ENCODE measurements at places on chromosomes 6 and 20.

GRCh38 chr20:1415667-1416468 lies 23.0 kb upstream of the FKBP1A start:
- DNase-seq = no peak

- no peak for DNase-seq
These were observed 140.1 kb upstream of the BEND6 start for GRCh38 chr6:56814802-56815201.

DNA sequence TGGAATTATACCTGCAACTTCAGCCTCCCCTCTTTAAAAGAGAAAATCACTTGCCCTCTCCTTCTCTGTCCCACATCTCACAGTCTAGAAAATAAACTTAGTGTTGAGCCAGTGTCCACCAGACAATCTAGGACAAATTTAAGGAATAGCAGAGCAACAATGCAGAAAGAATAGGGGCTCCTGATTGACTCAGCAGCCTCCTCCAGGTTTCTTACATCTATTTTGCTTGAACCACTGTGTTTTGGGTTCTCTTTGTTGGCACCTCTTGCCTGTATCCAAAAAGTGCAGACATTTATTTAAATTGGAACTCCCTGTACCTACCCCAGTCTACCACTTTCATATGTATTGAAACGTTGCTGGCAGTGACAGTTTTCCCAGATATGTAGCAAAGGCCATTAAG lies 133.7 kb upstream of the HSF2 start:
- DNase-seq = no peak

DNA sequence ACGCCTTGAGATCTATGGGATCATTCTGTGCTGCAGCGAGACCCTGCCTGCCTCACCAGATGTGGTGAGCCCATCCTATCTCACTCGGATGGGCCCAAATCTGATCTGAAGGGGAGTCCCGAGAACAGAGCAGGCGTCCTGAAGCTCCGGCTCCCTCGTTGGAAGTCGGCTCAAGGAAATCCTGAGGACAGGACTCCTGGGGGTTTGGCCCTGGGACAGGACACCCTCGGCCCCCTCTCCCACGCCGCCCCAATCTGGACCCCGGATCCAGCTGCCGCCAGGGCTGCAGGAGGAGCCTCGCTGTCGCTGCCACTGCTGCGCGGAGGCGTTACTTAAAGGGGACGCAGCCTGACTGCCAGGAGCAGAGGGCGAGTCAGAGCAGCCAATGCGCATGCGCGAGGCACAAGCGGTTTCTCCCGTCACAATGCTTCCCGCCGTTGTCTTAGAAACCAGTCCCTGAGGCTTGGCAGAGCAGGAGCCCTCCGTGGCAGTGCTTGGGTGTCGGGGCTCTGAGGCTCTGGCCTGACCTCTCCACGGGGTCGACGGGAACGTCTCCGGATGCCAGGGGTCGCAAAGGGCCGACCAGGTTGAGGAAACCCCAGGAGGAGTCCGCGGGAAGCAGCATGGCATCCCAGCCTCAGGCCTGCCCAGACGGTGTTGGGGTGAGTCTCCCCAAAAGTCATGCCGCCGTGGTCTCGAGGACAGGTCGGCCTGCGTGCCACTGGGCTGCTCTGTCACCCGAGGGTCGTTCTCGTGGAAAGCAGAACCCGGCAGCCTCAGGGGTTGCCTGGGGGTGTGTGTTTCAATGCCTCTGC lies 1567.8 kb upstream of the DEFB115 start:
- DNase-seq = no peak

DNA sequence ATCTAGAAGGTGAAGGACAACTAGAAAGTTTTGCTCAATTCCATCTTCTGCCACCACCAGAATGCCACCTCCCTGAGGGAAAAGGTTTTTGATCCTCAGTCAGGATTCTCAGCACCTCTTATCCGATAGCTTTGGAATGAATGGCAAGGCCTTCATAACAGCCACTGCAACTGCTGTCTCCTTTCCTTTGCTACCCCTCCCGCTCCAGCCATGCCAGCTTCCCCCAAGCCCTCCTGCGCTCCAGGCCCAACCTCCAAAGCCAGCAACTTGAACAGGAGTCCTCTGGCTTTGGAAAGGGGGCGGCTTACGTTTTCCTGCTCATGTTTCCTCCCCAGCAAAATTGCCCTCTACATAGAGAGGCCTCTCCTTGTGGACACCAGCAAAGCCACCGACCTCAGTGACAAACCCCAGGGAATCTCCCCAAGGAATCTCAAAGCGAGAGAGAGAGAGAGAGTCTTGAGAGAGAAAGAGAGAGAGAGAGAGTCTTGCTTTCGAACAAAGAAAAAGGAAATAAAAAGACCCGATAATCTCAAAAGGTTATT lies 420 bp upstream of the BTN2A1 start:
- DNase-seq = no peak

GRCh38 chr20:32743237-32744112 lies at the start of gene COMMD7:
Gene COMMD7, minus strand, starts transcription at chr20:32743467. Its CDS starts 76 bp downstream, at chr20:32743391.
- no peak for DNase-seq

DNA sequence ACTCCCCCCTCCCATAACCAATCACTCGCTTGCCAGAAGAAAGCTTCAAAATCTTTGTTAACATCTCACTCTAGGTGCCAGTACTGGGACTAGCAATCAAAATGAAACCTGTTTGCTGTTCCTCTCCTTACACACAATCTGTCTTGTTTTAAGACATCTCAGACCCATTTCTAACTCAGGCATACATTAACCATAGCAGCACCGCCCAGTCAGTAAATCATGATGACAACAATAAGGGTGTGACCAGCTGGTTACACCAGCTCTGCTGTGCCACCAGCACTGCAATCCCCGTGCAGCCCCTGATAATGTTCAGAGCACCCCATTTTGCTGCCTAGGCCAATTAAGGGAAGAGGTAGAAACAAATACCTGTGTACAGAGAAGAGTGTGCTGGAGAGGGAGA lies 185.2 kb upstream of the TAB2 start:
- no peak for DNase-seq

- no peak for DNase-seq
These were observed 42.3 kb downstream of the CHMP4B start for GRCh38 chr20:33853507-33853813.

GRCh38 chr6:75291331-75291730 lies 6.7 kb upstream of the TMEM30A start:
- DNase-seq = no peak

DNA sequence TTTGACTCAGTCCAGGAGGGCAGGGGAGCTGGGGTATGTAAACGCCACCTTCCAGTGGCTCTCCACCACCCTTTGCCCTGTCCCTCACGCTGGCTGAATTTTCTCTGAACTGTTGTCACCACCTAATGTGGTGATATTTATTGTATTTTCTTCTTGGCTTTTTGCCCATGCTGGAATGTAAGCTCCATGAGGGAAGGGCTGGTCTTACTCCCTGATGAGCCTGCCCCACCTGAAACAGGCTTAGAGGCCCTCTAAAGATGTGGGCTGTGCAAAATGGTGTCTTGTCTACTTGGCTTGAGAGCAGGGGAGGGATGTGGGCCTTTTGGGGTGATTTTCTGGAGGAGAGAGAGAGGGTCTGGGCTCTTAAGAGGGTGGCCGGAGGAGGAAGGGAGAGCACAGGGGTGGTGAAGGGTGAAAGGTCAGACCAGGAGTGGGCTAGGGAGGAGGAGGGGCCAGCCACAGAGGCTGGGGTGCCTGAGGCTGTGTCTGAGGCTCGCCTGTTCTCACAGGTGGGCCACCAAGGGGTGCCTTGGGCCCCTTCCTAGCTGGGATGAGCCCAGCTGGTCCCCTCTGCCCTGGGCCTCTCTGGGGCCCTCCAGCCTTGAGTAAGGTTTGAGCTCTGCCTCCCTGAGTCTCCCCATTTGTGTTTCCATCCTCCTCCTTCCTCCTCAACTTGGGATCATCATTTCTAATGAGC lies 37.3 kb downstream of the SPDEF start:
- no peak for DNase-seq

DNA sequence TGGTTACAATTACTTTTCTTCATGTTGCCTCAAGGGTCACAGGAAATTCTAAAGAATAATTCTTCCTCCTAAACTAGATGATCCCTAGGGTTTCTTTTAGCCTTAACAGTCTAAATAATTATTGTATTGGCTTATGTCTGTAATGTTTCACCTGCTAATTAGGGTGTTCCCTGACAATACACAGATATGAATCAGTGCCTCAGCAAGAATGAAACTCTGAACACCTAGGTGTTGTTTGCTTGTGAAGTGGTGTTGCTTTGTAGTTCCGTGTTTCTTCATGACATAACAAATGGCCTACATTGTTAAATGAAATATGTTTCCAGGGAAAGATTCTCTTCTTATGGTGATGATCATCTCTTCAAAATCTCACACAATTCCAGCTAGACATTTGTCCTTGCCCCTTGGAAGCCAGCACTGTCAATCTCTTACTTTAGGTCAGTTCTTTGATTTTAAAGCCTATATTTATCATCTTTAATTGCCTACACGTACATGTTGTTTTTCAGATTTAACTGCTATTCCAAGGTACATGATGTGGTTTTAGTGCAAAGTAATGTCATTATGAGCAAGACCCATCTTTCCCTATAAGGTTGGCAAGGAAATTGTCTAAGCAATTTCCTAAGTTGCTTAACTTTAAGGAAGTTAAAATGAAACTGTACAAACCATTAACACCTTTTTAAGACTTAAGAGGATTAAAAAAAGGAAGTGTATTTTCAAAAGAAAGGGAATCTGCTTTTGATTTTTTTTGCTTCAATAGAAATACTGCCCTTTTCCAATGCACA lies 111.9 kb downstream of the TBC1D7 start:
- no peak for DNase-seq

DNA sequence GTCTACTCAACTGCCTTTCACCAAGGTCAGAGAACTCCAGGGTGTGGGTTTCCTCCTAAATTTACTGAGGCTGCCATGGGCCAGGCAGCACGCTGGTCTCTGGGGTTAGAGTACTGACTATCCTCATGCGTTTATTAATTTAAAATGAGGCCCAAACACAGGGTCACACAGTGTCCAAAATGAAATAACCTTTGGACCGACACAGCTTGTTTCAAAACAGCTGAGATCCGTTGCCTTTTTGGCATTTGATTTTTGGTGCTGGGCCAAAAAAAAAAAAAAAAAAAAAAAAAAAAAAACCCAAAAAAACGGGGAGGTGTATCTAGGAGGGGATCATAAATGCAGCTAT lies 14.6 kb upstream of the TOX2 start:
- DNase-seq = no peak

DNA sequence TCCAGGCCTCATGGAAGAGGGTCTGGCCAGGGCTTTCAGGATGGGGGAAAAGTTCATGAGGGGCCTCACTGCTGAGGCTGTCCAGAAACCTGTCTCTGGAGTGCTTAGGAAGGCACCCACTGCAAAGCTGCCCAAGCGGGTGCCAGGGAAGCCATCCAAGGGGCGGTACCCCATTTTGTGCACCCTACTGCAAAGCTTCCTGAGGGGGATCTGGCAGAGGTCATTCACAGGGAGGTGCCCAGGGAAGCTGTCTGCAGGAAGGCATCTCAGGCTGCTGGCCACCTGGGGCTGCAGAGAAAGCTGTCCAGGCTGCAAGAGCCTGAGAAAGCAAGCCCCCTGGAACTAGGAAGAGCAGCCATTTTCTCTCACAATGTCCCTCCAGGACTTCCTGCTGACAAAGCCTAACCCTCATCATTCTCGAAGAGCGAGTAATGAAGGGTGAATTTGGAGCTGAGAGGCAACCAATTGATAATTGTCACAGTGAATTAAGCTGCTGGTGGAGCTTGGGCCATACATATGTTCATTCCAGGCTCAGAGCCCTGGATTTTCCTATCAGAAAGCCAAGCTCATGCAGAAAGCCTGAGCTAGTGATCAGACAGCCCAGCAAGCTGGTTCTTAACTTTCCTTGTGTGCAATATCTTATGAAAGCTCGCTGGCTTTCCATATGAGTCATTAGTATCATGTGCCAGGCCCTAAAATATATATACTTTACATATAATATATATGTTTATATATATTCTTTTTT lies 62.2 kb upstream of the SLC22A16 start:
- no peak for DNase-seq

- DNase-seq = no peak
These were observed 59.8 kb upstream of the HSF2 start for GRCh38 chr6:122339661-122340060.

- no peak for DNase-seq
These were observed 225.1 kb downstream of the UBE3D start for GRCh38 chr6:82840571-82840970.

- DNase-seq = no peak
These were observed 29.1 kb downstream of the OPN5 start for GRCh38 chr6:47810885-47811284.

DNA sequence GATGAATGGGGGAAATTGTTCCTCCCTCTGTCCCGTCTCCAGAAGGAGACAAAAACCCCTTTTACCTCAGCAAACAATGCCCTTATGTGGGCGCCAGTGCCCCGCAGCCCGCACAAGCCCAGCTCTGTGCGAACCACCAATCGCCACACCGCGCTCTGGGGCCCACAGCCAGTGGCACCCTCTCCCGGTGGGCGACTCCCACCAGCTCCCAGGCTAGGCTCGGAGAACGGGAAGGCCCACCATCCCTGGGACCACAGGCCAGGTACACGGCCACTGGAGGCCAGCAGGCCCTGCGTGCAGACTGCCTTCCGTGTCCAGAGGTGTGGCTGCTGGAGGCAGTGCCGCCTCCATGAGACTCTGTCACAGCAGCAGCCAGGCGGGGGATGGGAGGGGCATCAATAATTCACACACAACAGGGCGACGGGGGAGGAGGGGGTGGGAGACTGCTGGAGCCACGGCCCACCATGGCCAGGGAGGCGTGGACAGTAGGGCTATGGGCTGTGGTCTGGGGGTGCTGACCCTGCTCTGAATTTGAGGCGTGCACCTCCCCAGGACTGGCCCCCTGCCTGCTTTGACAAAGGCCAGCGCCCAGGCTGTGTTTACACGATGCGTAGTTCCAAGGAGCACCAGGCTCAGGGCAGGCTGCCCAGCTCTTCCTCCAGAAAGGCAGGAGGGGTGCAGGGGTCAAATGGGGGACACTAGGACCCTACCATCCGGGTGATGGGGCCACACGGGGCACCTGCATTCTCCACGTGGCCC lies 105.7 kb downstream of the ASXL1 start:
- DNase-seq = no peak

GRCh38 chr6:33755070-33755869 lies 8.6 kb upstream of the IP6K3 start:
- DNase-seq = no peak

DNA sequence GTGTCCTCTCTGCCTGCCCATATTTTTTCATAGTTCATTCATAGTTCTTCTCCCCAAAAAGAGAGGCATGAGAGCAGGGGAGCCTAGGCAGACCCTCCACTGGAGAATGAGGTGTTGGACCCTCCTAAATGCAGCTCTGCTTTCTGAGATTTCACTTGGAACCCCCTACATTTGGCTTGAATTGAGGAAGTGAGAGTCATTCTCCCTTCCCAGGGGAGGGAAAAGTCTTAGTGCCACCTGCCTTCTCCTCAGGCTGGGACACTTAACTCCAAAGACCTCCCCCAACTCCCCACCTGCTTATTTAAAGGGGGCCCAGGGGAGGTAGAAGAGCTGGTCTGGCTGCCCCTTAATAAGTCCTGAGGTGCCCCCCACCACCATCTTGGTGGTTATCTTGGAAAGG lies 78.2 kb downstream of the CHMP4B start:
- no peak for DNase-seq

GRCh38 chr6:122791310-122791679 lies 2.2 kb downstream of the SMPDL3A start:
- DNase-seq = no peak

GRCh38 chr6:124974771-124975377 lies 12.6 kb downstream of the RNF217 start:
- DNase-seq = no peak

Measured in left renal cortex interstitium (tissue), 4 donors.